Amniotic stem cell (primary cell): ENCODE measurements at places on chromosomes 5 and 9.

DNA sequence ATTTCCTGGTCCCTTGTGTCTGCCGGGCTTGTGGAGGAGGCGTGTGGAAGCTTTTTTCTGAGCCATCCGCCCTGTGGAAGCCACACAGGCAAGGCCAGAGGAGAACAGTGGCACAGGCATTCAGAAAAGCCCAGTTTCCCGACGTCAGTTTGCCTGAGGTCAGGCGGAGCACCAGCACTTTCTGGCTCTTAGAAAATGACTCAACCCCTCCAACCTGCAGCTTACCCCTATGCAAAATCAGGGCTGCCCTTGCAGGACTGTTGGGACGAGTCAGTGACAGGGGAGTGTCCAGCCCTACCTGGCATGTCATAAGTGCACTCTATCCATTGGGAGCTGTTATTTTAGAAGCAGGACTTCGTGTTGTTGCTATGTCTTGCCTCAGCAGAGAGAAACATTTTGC is 216.0 kb downstream of the NR3C1 start:
- DNase-seq = no peak

GRCh38 chr9:98097836-98098235 is 21.2 kb downstream of the TRIM14 start:
- no peak for DNase-seq

DNA sequence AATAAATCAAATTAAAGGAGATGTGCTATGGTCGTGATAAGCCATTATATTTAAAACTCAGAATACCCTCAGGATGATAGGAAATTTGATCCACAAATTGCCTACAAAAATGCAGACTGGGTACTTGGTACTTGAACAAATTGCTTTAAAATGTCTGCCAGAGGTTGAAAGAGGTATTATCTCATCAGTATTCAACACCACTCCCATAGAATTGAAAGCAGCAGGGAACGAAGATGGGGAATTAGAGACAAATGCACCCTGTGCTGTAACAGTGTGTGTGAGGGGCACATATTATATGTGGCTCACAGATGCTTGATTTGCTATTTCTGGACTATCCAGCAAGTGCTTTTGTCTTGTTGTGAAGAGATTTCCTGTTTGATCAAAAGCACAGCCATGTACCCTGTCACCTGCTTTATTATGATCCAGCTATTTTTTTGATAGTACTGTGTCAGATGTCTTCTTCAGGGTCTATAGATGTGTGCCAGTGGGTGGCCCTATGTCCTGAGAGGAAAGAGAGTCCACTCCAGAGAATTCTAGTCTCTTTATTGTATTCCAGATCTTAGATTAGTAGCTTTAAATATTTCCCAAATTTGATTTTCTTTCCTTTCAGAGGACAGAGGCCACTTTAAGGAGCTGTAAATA is 120.1 kb downstream of the XRCC4 start:
- DNase-seq = no peak

GRCh38 chr9:125241000-125241862 is at the start of gene HSPA5:
Gene HSPA5, minus strand, starts transcription at chr9:125241343. Its CDS starts 217 bp downstream, at chr9:125241126.
- DNase-seq = peak; percentile 99

- no peak for DNase-seq
Measured at GRCh38 chr9:127066060-127066850, 56.2 kb downstream of the ANGPTL2 start.

DNA sequence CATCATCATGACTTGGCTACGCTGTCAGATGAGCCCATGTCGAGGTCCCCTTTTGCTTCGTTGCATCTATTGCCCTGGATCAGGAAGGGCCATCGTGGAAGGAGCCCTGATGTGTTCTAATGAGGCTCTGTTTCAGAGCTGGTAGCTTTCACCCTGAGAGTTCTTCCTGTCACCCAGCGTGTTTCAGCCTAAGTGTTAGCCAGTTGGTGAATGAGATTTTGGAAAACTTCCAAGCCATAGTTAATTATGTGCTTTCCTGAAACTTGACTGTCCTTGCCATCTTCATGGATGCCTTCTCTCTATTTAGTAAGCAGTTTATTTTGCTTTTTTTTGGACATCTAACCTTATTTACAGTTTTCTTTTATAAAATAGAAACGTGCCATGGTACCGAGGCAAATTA is 1695.4 kb upstream of the WWC1 start:
- DNase-seq = no peak

- DNase-seq = no peak
Measured at GRCh38 chr9:88949961-88950340, 41.3 kb upstream of the S1PR3 start.

GRCh38 chr5:32833663-32834062 is 122.5 kb downstream of the NPR3 start:
- no peak for DNase-seq

DNA sequence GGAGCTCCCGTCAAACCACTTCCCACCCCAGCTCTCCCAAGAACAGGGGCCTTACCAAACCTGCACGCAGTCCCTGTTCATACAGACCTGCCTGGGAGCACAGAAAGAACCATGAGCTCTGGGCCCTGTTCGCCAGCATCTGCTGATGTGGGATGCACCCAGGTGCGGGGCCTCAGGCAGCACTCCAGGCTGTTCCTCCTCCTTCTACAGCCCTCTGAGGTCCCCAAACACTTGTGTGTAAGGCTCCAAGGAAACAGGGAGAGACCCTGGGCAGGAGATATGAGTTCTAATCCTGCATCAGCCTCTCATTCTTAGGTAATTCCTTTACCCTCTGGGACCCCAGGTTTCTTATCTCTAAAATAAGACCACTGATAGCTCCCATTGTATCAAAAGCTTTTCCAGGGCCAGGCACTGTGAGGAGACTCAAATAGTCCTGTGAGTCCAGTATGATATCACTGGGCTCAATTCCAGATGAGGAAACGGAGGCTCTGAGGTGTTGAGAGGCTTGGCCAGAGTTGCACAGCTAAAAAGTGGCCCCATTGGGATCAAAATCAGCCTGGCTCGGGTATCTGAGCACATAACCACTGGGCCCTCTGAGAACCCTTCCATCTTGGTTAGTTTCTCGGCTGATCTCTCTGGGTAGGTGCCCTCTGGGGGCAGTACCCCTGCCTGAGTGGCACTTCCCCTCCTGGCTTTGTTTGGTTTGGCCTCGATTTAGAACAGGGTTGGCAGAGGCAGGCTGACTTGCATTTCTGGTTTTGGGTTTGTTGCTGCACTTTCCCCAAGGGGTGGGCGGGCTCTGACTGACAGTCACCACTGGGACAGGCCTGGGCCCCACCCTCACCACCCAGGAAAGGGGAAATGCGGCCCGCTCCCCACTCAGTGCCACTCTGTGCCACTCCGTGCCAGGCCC is 116.8 kb downstream of the RGS3 start:
- DNase-seq = no peak

DNA sequence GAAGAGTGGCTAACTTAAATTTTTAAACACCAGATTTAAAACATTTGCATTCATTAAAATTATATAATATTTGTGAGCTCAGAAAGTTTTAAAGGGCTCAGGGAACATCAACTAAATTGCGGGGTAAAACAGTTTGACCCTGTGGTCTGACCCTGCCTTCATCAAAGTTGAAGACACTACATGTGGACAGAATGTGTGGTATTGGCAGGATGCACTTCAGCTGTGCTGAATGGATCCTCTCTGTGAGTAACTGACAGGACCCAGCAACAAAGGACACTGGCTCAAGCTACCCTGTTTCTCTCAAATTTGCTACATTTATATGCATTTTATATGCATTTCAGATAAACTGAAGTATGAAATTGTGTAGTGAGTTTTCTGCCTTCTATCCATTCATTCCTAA is 288.5 kb downstream of the ZNF608 start:
- DNase-seq = no peak

GRCh38 chr5:76657683-76658311 is 34.6 kb upstream of the F2RL2 start:
- DNase-seq = no peak

DNA sequence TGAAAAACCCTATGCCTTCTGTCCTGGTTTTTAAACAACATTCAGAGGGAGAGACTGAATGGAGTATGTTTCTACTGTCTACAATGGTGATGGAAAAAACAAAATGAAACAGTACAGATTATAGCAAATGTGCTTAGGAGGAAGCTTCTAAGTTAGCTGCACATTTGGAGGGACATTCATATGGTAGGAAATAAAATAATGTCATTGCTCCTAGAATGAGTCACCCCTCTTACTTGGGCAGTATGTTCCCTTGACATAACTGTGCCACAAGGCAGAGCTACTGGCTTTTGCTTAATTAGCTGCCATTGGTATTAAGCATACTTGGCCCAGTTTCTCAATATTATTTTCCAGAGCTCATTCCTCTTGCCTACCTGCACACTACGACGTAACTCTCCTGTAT is 128.9 kb downstream of the GDNF start:
- no peak for DNase-seq

GRCh38 chr9:94952565-94953373 is 226.3 kb downstream of the AOPEP start:
- DNase-seq = no peak

GRCh38 chr5:100775533-100775855 is 127.6 kb downstream of the ST8SIA4 start:
- no peak for DNase-seq

- no peak for DNase-seq
Measured at GRCh38 chr9:35254237-35254636, 92.4 kb downstream of the UNC13B start.

- no peak for DNase-seq
Measured at GRCh38 chr5:173423452-173424117, 95.4 kb upstream of the STC2 start.

- DNase-seq = no peak
Measured at GRCh38 chr5:133234273-133234672, 182.5 kb downstream of the HSPA4 start.

- peak; percentile 88 for DNase-seq
Measured at GRCh38 chr5:129767927-129768380, 20.1 kb downstream of the MINAR2 start.
